ENCODE measurements at places on chromosomes 1 and 21.
A peak's percentile ranks its signal among the peaks of the same experiment; 100 is the strongest.

- no peak for DNase-seq
Observed at GRCh38 chr1:91724644-91725043, 161.3 kb downstream of the TGFBR3 start.

DNA sequence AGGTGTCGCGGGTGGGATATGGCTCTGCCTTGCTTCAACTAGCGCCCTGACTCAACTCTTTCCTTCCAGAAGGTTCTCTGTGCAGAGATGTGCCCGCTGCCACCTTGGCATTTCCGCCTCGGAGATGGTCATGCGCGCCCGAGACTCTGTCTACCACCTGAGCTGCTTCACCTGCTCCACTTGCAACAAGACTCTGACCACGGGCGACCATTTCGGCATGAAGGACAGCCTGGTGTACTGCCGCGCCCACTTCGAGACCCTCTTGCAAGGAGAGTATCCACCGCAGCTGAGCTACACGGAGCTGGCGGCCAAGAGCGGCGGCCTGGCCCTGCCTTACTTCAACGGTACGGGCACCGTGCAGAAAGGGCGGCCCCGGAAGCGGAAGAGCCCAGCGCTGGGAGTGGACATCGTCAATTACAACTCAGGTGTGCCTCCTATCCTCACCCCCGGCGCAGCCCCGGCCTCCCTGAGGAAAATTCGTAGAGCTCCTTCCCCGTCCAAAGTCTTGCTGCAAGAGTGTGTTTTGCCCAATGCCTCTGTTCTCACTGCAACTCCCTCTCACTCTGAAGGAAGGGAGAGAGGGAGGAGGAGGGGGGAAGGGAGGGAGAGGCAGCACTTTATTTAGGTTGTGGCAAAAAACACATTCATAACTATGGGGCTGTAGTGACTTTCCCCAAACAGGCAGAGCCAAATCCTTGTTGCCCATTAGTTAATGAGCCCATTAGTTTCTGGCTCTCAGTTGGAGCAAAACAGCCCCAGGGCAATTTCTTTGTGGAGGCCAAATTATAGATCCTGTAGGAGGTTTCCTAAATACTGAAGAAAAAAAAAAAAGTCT, 4.3 kb downstream of the LHX9 start:
- DNase-seq = peak; percentile 53

- DNase-seq = no peak
Observed at GRCh38 chr1:116424863-116425262, 51.8 kb downstream of the ATP1A1 start.

GRCh38 chr1:115252585-115252984, 85.5 kb downstream of the NGF start:
- no peak for DNase-seq

DNA sequence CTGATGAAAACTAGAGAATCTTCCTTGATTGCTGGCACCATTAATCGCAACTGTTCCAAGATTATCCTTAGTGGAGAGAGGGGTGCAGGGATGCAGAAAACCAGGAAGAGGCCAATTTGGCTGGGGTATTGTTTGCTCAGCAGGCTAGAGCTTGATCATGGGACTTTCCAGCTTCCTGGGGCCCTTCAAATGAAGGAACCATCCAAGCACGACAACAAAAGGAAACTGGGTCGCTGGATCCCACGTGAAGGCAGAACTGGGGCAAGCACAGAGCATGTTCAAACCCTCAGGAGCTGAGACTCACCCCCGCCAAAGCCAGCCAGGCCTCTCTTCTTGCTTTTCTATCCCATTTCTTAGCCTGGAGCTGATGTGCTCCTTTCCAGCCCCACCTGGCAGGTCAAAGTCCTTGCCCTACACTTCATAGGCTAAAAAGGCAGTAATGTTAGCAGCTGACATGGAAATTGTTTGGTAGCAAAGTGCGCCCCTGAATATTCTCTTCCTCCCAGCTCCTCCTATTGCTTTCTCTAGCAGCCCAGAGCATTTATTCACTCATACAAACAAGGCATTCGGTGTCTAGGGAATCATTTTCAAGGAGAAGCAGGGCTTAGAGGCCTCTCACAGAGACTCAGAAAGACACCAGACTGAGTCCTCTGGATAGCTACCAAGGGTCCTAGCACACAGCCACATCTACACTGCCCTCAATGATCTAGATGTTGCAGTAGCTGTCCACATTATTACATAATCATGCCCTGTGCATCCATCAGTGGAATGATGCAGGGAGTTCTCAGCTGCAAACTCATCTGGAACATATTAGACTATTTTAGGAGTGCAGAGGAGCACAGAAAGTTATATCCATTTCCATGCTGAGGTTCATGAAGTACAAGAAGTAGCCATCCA, 11.5 kb downstream of the KCNA2 start:
- no peak for DNase-seq

- DNase-seq = no peak
Observed at GRCh38 chr1:40876891-40877290, 14.7 kb upstream of the CITED4 start.

GRCh38 chr21:27077501-27077900, 110.6 kb upstream of the ADAMTS5 start:
- no peak for DNase-seq

GRCh38 chr1:74426208-74426937, 86.0 kb downstream of the LRRC53 start:
- no peak for DNase-seq

GRCh38 chr1:54317084-54317483, 89.1 kb downstream of the SSBP3 start:
- DNase-seq = no peak

- DNase-seq = no peak
Observed at GRCh38 chr1:168726281-168726680, 2.7 kb downstream of the DPT start.

- no peak for DNase-seq
Observed at GRCh38 chr1:63428815-63429214, 61.4 kb downstream of the ALG6 start.

DNA sequence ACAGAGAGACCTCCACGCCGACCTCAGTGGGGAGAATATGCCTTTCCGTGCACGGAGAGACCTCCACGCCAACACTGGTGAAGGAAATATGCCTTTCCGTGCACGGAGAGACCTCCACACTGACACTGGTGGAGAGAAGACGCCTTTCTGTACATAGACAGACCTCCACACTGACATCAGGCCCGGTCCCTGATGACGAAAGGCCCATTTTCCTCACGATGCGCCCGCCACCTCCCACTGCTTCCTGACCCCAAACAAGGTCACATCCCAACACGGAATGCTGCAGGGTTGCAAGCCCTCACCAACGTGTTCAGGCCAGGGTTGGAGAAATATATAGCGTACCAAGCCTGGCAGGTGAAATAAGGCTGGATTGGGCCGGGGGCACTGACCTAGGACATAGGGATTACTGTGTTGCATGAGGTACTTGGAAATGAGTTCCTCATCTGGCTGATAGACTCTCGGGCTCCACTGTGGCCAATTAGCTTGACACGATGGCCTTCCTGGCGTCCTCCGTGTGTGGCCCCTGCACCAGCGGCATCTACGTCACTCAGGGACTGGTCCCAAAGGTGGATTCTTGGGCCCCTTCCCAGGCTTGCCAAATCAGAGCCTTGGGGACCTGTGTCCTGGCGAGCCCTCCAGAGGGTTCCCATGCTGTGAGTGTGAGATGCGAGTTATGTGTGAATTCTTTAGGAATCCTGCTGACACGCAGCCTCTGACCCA, 16.5 kb upstream of the SUMO3 start:
- DNase-seq = no peak

DNA sequence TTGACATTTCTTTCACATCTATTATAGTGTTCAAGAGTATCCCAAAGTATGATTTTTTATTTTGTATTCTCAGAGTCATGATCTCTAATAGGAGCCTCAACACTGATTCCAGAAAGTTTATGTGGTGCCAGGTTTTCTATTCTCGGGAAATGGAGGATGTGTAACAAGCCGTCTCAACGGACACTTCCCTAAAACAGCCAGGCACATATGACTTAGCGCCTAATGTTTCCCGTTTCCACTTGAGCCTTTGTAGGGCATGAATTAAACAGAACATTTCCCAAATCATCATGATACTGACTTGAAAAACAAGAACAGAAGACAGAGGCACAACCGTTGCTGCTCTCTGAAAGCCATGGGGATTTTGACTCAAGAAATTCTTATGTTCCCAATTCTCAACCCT, 8.0 kb downstream of the CYYR1 start:
- DNase-seq = no peak

- no peak for DNase-seq
Observed at GRCh38 chr1:24443241-24443656, 27.6 kb downstream of the NIPAL3 start.

DNA sequence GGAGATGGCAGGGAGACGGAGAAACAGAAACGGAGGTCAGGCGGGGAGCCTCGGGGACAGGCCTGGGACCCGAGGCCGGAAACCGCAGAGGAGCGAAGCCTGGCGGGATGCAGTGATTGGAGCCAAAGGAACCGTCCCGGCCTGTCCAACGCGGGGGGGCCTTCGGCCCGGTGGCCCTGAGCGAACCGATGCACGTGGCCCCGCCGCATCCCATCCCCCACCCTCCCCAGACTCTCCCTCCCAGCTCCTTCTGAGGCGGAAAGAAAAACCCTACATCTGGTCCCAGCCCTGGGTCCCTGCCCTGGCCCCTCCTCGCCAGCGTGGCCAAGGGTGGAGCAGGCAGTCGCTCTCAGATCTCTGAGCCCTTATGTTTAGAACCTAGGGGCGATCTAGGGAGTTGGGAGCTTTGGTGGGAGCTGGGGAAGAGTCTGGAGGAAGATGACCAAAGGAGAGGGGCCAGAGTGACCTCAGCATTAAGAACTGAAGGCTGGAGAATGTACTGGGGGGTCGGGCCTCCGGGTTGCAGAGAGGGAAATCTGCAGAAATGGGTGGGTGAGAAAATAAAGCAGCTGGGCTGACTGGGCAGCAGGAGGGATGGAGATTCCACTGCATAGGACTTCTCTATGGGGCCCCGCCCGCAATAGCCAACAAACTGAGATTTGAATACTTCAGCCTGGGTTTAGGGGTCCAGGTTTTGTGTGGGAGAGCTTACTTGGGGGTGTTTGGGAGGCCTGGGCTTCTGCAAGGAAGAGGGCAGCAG, 1.5 kb upstream of the CRABP2 start:
- DNase-seq = peak; percentile 78

DNA sequence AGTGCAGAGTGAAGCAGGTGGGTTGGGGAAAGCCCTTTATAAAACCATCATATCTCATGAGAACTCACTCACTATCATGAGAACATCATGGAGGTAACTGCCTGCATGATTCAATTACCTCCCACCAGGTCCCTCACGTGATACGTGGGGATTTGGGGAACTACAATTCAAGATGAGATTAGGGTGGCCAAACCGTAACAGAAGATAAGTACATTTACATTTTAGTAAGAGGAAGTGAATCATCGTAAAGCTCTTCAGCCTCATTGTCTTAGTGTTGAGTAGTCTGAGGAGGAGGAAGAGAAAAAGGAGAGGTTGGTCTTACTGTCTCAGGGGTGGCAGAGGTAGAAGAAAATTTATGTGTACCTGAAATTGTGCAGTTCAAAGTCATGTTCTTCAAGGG, 1053.4 kb upstream of the ADGRL4 start:
- DNase-seq = no peak

DNA sequence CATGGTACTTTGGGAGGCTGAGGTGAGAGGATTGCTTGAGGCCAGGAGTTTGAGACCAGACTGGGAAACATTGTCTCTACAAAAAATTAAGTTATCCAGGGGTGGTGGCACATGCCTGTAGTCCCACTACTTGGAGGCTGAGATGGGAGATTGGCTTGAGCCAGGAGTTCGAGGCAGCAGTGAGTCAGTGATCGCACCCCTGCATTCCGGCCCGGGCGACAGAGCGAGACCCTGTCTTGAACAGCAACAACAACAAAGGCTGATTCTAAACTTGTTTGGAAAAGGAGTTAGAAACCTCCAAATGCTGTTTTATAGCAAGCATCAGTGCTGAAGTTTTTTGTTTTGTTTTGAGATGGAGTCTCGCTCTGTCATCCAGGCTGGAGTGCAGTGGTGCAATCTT, 14.7 kb downstream of the LYPD8 start:
- DNase-seq = no peak

DNA sequence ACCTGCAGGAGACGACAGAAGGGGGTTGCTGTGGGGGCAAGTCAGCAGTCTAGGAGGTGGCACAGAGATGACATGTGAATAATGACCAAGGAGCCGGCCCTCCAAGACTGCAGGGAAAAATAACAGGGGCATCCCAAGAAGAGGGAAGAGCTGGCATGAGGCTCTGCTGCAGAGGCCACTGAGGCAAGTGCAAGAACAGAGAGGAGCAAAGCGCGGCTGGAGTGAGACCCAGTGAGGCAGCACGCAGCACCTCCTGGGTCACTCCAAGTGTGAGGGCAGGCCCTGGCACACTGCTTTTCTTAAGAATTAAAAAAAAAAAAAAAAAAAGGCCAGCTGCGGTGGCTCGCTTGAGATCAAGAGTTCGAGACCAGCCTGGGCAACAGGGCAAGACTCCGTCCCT, 80.1 kb downstream of the SLC66A1 start:
- no peak for DNase-seq

- DNase-seq = no peak
Observed at GRCh38 chr21:39150877-39151276, 32.4 kb downstream of the PSMG1 start.

DNA sequence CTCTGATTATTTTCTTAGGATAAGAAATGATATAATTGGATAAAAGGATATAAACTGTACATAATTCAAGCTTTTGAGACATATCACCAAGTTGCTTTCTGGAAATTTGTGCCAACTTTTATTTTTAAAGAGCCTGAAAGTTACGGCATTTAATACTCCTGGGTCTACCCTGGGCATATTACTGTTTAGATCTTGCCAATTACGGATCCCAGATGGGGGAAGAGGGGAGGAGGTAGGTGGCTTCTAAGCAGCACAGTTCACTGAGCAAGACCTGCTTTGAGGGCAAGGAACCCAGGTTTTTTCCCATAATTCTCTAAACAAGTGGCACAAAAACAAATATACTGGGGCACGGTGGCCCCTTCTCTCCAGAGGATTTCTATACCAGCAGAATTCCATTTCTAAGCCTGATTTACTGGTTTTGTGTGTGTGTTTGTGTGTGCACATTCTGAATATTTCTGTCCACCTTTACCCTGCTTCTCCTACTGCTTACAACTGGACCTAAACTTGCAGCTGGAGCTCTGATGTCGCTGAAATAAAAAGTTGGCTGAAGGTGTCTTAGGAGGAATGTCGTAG, 76.7 kb downstream of the LAMC2 start:
- no peak for DNase-seq

- no peak for DNase-seq
Observed at GRCh38 chr1:2894381-2895041, 93.0 kb upstream of the TTC34 start.

GRCh38 chr1:53581476-53581875, 122.3 kb downstream of the DMRTB1 start:
- no peak for DNase-seq

GRCh38 chr1:40722622-40723021, 31.1 kb downstream of the NFYC start:
- DNase-seq = no peak

Data from WTC11 (cell line).